ENCODE measurements at places on chromosomes 16 and 17. TPM values are rescaled to one million over a fixed set of nuclear protein-coding genes. Genes with fewer than 3 reads are reported as not detected.

The NAGPA gene
- 17.8 TPM for total RNA-seq

The KIF19 gene
- total RNA-seq, result 0.05 TPM

The TBC1D3G gene
- total RNA-seq, result not detected

The GPRC5C gene
- total RNA-seq, result 62.9 TPM

The ZNF207 gene
- 232 TPM for total RNA-seq

The SOX15 gene
- 0.26 TPM for total RNA-seq

The RAB37 gene
- 1.3 TPM for total RNA-seq

The RAB11FIP4 gene
- total RNA-seq, result 1.7 TPM

The VWA3A gene
- total RNA-seq, result 0.07 TPM

The MYLK3 gene
- total RNA-seq, result 0.03 TPM

The CD300LG gene
- total RNA-seq, result not detected

The KRTAP4-9 gene
- total RNA-seq, result not detected

The NTN3 gene
- total RNA-seq, result 0.06 TPM

The OTOA gene
- 0.10 TPM for total RNA-seq

The KRTAP2-2 gene
- total RNA-seq, result not detected
